ENCODE measurements at places on chromosomes 16 and 17.

GRCh38 chr17:77098884-77099545 lies 41.8 kb upstream of the SEC14L1 start:
- DNase-seq: no peak

GRCh38 chr17:61157246-61157886 lies 242.3 kb upstream of the TBX2 start:
- DNase-seq: no peak

- DNase-seq: no peak
Measured at GRCh38 chr16:64809876-64810629, 311.8 kb downstream of the CDH11 start.

GRCh38 chr17:38896346-38896954 lies 26.6 kb downstream of the LASP1 start:
- DNase-seq: no peak

GRCh38 chr17:50151041-50151936 lies 812 bp upstream of the PPP1R9B start:
- peak; percentile 93 for DNase-seq

GRCh38 chr17:17380145-17380925 lies 77.2 kb downstream of the NT5M start:
- DNase-seq: no peak

GRCh38 chr17:8062807-8063483 lies 24.1 kb downstream of the ALOX15B start:
- no peak for DNase-seq

- DNase-seq: no peak
Measured at GRCh38 chr17:39134878-39135277, 16.6 kb downstream of the PLXDC1 start.

DNA sequence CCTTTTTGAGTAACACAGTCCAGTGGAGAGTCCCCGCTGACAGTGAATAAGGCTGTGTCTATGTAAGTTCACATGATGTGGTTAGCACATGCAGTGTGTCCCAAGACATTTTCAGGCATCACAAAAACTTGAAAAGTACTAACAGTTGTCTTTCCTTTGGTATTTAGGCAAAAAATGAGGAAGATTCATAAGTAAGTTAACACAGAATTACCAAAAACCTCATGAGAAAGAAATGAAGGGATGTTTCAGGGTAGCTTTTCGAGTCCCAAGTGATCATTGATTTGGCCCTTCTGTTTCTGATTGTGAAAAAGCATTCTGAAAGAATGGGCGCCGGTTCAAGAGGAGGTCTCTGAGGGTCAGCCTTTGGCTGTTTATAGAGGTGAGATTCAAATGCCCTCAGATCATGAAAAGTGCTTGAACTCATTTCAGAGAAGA lies 529 bp upstream of the ASPA start:
- no peak for DNase-seq

DNA sequence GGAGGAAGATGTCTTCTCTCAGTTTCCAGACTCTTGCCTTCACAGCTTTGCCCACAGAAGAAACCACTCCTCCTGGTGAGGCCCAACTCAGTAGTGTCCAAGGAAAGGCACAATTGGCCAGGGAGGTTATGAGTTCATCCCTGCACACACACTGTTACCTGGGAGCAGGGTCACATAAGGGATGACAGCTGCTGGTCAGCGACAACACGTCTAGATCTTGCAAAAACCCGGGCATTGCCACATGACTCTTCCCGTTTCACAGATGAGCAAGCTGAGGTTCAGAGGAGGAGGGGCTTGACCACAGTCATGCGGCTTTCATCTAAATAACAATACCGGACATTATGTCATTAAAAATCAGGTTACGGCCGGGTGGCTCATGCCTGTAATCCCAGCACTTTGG lies 186.0 kb downstream of the COPRS start:
- no peak for DNase-seq

DNA sequence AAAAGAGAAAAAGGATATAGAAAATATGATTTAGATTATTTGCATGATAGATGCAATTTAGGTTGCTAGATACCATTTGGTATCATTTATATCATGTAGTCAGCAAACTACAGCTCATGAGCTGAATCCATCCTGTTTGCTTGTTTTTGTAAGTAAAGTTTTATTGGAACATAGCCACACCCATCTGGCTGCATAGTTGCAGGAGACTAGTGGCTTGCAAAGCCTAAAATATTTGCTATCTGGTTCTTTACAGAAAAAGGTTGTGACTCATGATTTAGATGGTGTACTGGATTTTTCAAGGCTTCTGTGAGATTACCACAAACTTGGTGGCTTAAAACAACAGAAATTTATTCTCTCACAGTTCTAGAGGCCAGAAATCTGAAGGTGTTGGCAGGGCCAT lies 49.9 kb downstream of the MAP2K4 start:
- DNase-seq: no peak

- no peak for DNase-seq
Measured at GRCh38 chr16:63577891-63578290, 1541.7 kb upstream of the CDH8 start.

- DNase-seq: no peak
Measured at GRCh38 chr17:73352261-73352660, 40.5 kb upstream of the CDC42EP4 start.

- no peak for DNase-seq
Measured at GRCh38 chr17:61852857-61853256, 10.5 kb downstream of the BRIP1 start.

- DNase-seq: no peak
Measured at GRCh38 chr17:17351356-17351891, 48.3 kb downstream of the NT5M start.

DNA sequence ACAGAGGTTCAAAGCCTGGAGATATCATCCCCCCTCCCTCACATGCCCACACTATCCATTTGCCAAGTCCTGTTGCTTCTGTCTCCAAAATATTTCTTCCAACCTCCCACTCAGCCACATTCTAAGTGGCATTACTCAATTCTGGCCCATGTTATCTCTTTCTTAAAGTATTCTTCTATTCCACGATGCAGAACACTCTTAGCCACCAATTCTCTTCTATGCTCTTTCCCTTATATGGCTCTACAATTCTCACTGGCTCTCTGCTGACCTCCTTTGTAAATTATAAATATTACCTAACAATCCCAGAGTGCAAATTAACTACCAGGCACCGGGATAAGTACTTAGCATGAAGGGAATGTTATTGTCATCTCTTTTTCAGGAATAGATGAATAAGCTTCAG lies 82.4 kb downstream of the KCNJ2 start:
- DNase-seq: no peak

- DNase-seq: no peak
Measured at GRCh38 chr17:14508156-14508555, 207.3 kb downstream of the HS3ST3B1 start.

GRCh38 chr16:1101133-1101532 lies 5.1 kb upstream of the C1QTNF8 start:
- no peak for DNase-seq
